ENCODE measurements at places on chromosomes 6 and 20.

- no peak for DNase-seq
These were observed 100.3 kb downstream of the GMPR start for GRCh38 chr6:16338577-16339264.

GRCh38 chr20:53930651-53931504 is 139.5 kb downstream of the BCAS1 start:
- DNase-seq = no peak

DNA sequence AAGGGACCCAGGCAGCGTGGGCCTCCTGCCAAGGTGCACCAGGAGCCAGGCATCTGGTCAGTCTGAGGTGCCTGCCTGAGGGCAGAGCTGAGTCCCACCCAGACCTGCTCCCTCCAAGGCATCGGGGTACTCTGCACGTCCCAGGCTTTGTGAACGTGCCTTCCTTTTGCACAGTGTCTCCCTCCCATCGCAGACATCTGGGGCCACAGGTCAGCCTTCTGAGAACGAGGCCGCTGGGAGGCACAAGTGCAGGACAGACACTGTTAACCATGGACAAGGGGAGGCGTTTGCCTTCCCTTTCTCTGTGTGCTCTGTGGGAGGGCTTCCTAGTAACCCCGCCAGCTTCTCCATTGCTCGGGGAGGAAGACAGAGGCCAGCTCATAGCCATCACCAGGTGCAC is 47.6 kb downstream of the TFAP2C start:
- DNase-seq = no peak

- DNase-seq = no peak
These were observed 677 bp upstream of the ZNF341 start for GRCh38 chr20:33730946-33731692.

GRCh38 chr20:46773680-46774079 is 64.2 kb downstream of the SLC2A10 start:
- DNase-seq = no peak

GRCh38 chr20:53346335-53346648 is 247.3 kb downstream of the ZNF217 start:
- DNase-seq = no peak

- DNase-seq = no peak
These were observed 96.9 kb downstream of the MAP3K5 start for GRCh38 chr6:136695412-136695811.

DNA sequence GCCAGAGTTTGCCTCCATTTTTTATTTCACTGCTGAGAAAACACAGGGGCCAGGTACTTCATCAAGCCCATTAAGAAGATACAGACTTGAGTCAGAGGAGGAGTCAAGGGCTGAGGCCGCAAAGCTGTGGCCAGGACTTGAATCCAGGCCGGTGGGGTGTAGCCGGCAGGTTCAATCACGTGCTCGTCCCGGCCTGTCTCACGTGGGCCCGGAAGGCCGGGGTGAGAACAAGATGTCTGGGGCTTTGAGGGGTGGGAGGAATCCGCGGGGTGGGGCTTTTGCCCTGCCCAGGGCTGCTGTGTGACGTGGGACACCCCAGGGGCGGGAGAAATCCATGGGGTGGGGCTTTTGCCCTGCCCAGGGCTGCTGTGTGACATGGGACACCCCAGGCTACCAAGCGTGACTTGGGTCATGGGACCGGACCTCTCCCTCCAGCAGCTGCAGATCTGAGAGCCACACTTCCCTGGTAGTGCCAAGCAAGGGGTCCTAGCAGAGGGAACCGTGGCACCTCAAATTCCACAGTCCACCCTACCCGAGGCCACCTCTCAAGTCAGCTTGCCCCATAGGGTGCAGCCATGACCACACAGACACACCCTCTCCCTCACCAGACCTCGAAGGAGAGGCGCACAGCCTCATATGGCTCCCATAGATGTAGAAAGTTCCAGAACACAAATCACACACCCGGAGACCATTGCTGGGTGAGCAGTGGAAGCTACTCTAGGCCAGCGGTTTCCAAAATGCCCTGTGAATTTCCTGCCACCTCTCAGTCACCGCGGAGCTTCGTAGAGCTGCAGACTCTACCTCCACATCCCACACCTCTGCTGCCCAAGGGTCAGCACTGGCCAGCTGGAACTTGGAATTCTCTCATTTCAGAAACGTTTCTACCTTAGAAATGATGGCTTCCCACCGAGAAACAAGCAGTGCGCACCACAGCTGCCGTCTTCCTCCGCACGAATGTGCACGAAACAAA is 156.1 kb downstream of the DLL1 start:
- no peak for DNase-seq

DNA sequence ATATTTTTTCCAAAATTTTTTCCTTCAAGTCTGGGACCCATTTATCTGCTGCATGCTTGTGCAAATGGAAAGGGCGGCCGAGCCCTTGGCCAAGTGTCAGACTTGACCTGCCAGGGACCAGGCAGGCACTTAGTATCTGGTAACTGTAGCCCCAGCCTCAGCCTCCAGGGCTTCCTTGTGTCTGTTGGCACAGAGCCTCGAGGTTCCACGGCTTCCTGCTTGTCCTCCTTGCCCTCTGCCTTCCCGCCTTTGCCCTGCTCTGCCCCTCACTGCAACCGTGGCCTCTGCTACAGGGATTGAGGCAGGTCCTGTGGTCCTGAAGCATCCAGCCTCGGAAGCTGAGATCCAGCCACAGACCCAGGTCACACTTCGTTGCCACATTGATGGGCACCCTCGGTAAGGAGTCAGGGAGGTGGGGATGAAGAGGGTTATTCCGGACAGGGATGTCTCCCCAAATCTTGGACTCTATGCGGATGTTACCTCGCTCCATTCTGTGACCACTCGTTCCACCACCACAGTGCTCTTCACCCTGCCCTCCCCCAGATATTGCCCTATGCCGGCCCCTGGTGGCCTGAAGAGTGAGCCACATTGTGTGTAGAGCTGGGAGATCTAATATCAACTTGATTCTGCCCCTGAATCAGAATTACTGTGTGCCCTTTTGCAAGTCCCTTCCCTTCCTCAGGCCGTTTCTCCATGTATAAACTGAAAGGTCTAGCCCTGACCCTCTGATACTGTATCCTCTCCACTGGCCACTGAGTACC is 41.5 kb upstream of the SRF start:
- no peak for DNase-seq

GRCh38 chr20:58054780-58055373 is 173.6 kb downstream of the ANKRD60 start:
- DNase-seq = no peak

- DNase-seq = no peak
These were observed 141.5 kb downstream of the MYB start for GRCh38 chr6:135322427-135323201.

- DNase-seq = no peak
These were observed 20.6 kb upstream of the SLC9A8 start for GRCh38 chr20:49792006-49792405.

DNA sequence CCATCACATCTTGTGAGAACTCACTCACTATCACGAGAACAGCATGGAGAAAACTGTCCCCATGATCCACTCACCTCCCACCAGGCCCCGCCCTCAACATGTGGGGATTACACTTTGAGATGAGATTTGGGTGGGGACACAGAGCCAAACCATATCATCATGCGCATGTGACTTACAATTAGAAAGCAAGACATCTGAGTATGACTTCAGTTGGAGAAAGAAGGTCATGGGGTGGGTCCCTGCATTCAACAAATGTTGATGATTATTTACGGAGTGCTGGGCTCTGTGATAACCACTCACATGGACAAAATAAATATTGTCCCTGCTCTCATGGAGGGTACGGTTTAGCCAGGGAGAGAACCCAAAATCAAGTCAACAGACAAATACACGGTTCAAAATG is 37.9 kb downstream of the VSTM2L start:
- no peak for DNase-seq

- no peak for DNase-seq
These were observed 59.4 kb downstream of the RSPO3 start for GRCh38 chr6:127177923-127178231.

DNA sequence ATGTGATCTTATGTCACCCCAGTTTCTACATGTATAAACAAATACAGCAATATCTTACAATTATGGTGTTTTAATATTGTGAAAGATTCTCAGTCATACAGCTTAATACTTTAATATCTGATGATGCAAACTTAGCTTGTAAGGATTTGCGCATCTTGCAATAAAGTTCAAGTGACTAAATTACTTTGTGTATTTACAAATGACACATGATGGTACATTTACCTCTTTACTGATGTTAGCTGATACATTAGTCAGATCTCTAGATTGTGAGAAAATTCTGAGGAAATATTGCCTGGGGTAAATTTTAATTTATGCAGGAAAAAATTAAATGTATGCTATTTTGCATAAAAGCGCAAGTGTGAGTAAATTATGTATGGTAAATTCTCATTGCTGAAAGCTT is 418.8 kb upstream of the MMS22L start:
- no peak for DNase-seq

DNA sequence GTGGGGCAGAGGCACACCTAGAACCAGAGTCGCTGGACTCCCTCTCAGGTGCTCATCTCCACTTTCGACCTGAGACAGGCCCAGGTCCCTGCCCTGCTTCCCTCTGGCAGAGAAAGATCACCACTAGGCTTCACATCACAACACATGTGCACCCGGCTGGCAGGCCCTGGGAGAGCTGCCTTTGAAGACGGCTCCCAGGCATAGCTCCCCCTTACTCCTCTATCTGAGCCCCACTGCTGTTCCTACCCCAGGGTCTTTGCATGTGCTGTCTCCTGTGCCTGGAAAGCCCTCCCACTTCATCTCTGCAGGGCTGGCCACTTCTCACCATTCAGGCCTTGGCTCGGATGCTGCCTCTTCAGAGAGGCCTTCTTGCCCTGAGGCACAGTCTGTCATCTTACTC is 89.2 kb downstream of the NOL4L start:
- DNase-seq = no peak

Data from cerebellar nuclear complex (tissue), 1 donor.